ENCODE measurements at places on chromosomes 12 and 14. TPM values are rescaled to one million over a fixed set of nuclear protein-coding genes. Genes with fewer than 3 reads are reported as not detected.
A peak's percentile ranks its signal among the peaks of the same experiment; 100 is the strongest.

DNA sequence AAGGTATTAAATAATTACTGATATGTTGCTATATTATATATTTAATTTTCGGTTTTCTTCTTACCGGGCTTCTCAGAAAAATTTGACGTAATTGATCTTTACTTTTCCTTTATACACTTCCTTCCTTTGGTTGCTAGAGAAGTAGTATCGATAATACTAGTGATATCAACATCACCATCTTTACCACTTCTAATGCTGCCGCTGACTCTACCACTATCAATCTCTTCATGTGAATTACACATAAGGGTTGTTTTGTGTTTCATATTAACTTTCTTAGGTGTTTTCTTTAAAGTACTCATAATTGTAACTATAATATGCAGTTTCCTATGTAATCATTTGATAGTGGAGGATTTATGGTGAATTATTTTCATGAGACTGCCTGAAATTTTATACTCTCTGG, 30.9 kb upstream of the KLRF1 start:
- peak; percentile 27 for DNase-seq

GRCh38 chr12:29212682-29213403, 63.8 kb downstream of the FAR2 start:
- DNase-seq, result no peak

DNA sequence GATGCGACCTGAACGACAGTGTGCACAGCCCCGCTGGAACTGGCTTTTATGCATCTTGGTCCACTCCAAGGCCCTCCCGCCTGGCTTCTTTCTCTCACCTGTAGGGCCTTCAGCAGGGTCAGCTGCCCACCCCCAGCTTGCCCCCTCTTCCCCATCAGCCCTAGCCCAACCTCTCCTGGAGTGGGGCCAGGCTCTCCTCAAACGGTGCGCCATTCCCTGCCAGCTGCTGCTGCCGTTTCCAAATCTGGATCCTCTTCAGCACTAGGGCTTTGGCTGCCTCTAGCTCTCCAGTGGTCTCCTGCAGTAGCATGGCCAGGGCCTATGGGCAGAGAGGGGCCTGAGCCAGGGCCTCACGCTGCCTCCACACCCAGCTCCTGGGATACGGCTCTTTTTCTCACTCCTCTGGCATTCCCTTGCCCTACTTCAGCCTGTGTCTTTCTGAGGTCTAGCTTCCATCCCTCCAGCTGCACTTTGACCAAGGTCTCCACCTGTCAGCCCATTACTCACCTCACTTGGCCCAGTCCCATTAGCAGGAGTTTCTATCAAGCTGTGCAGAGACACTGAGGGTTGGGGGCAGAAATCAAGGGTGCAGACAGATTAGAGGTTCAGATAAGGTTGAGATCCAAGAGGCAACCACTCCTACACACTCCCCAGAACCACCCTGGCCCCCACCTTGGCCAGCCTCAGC, 5.0 kb downstream of the STAT6 start:
- no peak for DNase-seq

DNA sequence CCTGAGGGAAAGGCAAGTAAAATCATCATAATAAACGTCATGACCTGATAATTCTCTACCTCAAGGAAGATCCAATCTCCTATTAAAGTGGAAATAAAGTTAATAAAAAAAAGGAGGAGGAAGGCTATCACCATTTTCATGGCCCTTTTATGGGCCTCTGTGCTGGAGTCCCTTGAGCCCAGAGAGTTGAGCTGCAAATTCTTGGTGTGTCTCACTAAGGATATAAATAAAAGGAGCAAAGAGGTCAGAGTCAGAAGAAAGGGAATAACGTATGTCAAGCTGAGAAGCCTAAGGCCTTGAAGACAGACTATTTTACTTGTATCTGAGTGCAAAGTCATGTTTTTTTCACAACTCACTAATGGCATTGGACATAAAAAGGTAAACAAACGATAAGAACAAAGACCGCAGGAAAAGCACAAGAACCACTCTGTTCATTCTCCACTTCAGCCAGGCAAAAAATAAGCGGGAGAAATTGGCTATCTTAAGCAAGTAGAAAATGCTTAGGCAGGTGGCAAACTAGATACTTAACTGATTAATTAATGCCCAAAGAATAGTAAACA, 12.0 kb upstream of the SMIM10L1 start:
- no peak for DNase-seq

Gene FOXN4
- polyA plus RNA-seq, result not detected

Gene LRRK2
- 0.18 TPM for polyA plus RNA-seq

- DNase-seq, result no peak
These were observed 201.0 kb upstream of the AMIGO2 start for GRCh38 chr12:47280543-47281300.

Gene DNM1L
- 13.6 TPM for polyA plus RNA-seq

Gene SCN8A
- polyA plus RNA-seq, result 0.06 TPM

- DNase-seq, result no peak
These were observed 49.3 kb downstream of the ETV6 start for GRCh38 chr12:11698729-11699128.

Gene CLECL1
- polyA plus RNA-seq, result 1.2 TPM

Gene IKZF4
- polyA plus RNA-seq, result 1.0 TPM

- no peak for DNase-seq
These were observed 103.2 kb upstream of the DYRK2 start for GRCh38 chr12:67545298-67545697.

- no peak for DNase-seq
These were observed 249.1 kb downstream of the ADGRD1 start for GRCh38 chr12:131202592-131203378.

Gene MYBPC1
- not detected for polyA plus RNA-seq

Gene SOCS2
- 28.8 TPM for polyA plus RNA-seq

GRCh38 chr14:87034680-87035079, 958.3 kb downstream of the GALC start:
- DNase-seq, result no peak

GRCh38 chr12:59724011-59724695, 128.3 kb downstream of the SLC16A7 start:
- DNase-seq, result no peak

DNA sequence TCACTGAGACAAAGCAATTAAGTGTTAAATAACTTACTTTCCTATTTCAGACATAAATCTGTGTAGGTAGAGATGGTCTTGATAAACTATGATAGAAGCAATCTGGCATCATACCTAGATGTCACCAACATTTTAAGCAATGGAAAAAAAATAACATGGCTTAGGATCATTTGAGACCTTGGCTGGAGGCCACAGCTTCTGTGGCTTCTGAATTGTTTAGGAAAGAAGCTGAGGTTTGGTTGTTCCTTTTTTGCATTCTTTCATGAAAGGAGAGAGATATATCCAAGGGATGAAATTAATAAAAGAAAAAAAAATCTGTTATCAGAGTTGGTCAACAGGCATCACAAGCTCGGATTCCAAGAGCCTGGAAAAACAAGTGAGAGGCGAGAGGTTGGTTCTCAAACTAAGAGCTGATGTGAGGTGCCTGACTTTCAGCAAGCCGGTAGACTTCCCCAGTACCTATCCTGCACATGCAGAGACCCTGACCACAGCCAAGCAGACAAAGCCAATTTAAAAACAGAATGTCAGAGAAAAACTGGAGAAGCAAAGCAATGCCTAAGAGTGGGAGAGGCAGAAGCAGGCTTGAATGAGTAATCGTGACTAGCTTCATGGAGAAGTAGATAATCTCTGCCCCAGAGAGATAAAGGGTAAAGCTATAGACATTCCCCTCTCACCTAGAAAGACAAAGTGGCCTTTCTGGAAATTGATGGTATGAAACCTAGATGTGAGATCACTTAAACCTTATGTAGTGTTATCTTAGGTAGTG, 43.4 kb upstream of the ST8SIA1 start:
- no peak for DNase-seq

Gene OTX2
- not detected for polyA plus RNA-seq

Gene MYF6
- not detected for polyA plus RNA-seq

GRCh38 chr12:104877103-104877705, 80.9 kb downstream of the SLC41A2 start:
- peak; percentile 30 for DNase-seq

DNA sequence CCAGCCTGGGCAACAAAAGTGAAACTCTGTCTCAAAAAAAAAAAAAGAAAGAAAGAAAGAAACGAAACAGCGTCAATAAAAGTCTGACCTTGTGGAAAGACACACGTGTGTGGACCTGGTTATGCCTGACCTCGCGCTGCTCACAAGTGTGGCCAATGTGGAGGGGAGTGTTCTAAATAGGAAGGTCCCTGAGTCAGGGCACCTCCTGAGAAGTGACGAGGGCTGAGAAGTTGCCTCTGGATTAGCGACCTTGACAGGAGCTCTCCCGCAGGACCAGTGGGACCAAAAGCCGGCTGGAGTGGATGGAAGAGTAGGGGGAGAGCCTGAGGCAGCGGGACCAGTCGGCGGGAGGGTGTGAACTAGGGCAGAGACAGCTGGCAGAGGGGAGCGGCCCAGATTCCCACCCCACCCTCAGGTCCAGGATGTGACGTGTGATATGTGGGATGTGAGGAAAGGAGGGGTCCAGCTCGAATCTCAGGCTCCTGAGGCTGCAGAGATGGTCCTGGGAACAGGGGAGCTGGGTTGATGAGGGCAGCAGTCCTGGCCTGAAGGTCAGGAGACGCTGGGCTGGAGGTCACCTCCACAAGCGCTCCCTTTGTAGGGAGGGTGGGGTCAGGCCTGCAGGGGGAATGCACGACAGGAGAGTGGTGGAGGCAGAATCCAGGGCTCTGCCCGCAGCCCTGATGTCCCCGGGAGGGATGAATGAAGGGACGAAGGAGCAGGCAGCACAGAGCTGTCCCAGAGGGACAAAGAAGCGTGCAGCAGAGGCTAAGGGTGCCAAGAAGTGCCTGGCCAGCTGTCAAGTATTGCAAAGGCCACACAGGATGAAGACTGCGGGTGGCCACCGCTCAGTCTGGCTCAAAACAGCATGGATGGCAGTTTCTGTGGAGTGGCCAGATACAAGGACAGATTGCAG, 24.8 kb upstream of the GPR68 start:
- DNase-seq, result no peak

Gene EXOC5
- polyA plus RNA-seq, result 59.6 TPM

DNA sequence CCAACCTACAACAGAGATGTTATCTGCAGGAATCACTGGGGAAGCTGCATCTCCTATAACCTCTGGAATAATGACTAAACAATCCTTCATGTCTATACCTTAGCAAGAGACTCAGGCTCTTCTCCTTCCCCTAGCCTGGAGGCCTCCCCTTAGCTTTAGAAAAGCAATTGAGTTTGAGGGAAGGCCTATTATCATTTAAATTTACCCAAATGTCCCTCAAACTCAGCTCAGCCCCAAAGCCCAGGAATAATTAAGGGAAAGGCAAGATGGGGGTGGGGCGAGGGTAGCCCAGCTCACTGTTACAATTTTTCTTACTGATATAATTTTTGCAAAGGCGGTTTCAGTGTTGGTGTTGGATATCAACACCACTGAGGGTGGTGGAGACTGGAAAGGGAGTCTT, 151.4 kb upstream of the EEA1 start:
- DNase-seq, result no peak

GRCh38 chr12:52156757-52157565, 34.9 kb downstream of the KRT80 start:
- DNase-seq, result peak; percentile 53

DNA sequence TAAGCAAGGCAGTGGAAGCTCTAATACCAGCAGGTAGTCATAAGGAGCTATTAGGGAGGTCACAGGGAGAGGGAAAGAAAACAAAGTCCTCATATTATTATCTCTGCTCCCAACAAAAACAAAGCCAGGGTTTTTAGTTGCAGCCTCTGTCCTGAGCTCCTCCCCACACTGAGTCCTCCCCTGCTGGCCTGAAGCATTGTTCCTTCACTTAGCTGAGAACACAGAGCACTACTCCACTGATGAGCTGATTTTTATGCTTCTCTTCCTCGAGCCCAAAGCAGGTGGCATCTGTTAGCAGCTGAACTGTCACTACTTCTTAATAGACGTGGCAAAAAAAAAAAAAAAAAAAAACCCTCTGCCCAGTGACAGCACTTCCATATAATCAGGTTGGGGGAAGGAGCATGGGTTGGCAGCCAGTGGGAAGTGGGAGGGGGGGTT, 10.5 kb upstream of the STAC3 start:
- no peak for DNase-seq

DNA sequence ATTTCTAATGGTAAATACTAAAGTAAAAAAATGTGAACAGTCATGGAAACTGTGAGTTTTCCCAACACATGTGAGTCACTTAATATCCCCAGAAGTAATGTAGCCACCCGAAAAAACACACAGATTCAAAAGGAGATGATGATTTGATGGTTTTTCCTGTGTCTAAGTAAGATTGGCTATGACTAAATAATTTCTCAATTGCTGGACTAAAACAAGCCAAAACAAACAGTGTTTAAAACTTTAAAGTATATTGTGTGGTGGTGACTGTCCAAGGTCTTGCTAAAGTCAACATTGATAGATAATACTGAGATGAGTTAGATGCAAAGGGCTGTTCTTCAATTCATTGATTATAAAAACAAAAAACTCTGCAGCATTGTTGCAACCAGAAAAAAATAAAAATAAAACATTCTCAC, 89.6 kb upstream of the SOX5 start:
- no peak for DNase-seq
